ENCODE measurements at places on chromosomes 2 and 18.

DNA sequence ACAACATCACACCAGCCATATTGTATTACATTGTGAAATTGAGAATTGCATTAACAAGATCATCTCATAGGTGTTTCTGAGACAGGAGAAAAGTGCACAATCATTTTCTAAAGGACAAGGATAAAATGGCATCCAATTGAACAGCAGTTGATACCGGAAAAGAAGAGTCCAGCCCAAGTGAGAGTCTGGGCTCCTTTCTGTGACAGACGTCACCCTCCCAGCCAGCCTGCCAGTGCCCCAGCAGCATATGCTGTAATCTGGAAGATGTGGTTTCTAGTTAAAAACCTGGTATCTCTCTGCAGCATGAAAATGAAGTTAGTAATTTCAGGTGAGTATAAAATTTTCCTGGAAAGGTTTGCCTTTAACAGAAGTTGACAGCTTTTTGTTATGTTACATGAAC, 1531.7 kb upstream of the PIK3C3 start:
- no peak for DNase-seq

- DNase-seq: no peak
Measured at GRCh38 chr2:204913854-204914464, 368.7 kb downstream of the PARD3B start.

- no peak for DNase-seq
Measured at GRCh38 chr18:12911025-12911928, 27.2 kb upstream of the PTPN2 start.

DNA sequence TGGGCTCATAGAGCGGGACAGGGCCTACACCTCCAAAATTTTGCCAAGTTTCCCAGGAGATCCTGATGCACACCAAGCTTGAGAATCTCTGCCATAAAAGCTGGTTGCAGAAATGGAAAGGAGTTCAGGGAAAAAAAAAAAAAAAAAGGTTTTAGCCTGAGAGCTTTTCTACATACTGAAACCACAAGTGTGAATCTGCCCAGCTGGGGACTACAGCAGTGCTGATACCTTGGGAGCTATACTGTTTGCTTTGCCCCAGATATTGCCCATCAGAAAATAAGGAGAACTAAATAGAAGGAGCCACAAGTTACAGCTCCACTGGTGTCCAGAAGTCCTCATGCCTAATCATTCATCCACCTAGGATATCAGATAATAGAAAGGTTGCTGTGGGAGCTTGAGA, 38.4 kb upstream of the NCKAP5 start:
- no peak for DNase-seq
